SJSA1 (cell line): ENCODE measurements at places on chromosomes 1 and 21. TPM values are rescaled to one million over a fixed set of nuclear protein-coding genes. Genes with fewer than 3 reads are reported as not detected.

SLFNL1 gene
- total RNA-seq = 0.03 TPM in 1 of 2 replicates, not detected in the other

GRCh38 chr1:230713915-230714764, at the start of gene AGT:
TSS of gene AGT (minus strand) at chr1:230714122. CDS start at chr1:230710823, 3,299 bp downstream.
- no peak for DNase-seq

- no peak for DNase-seq
These were observed 307.1 kb downstream of the AMY1C start for GRCh38 chr1:104056786-104057185.

AMY1C gene
- total RNA-seq = not detected in 2 replicates

BRINP2 gene
- not detected in 2 replicates for total RNA-seq

MAP10 gene
- total RNA-seq = not detected in 2 replicates

- DNase-seq = no peak
These were observed 56.3 kb downstream of the INAVA start for GRCh38 chr1:200951016-200951415.

FCN3 gene
- not detected in 2 replicates for total RNA-seq

DNA sequence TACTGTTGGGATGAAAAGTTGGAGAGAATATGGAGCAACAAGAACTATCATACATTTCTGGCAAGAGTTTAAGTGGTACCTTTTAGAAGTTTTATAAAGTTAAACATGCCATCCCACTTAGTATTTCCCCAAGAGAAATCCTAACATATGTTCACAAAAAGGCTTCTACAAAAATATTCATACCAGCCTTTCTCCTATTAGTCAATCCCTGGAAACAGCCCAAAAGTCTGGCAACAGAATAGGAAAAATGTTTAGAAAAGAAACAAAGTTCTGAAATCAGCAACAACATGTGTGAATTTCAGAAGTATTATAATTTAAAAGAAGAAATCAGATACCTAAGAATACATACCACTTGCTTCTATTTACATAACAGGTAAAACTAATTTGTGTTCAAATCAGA, 271.0 kb downstream of the DSCAM start:
- DNase-seq = no peak

MATN1 gene
- 0.26 TPM in 1 of 2 replicates, not detected in the other for total RNA-seq

GRIK1 gene
- total RNA-seq = not detected in 2 replicates

HSF2BP gene
- 1.6 and 2.8 TPM in 2 replicates for total RNA-seq

DNA sequence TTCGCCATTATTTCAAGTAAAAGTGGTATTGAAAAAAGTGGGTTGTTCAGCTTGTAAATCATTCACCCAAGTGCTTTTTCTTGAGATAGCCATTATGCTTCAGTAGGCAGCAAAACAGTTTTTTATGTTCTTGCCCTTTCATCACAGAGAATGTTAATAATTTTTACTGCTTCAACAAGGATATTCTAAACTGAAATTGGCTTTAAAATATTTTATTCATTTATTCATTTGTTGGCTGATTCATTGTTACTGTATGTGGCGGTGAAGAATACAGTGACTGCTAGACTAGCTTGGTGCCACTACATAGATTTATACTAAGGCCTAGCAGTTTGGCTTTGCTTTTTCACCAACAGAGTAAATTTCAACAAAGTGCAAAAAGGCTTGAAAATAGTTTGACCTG, 121.5 kb downstream of the OLFML2B start:
- DNase-seq = no peak

DNA sequence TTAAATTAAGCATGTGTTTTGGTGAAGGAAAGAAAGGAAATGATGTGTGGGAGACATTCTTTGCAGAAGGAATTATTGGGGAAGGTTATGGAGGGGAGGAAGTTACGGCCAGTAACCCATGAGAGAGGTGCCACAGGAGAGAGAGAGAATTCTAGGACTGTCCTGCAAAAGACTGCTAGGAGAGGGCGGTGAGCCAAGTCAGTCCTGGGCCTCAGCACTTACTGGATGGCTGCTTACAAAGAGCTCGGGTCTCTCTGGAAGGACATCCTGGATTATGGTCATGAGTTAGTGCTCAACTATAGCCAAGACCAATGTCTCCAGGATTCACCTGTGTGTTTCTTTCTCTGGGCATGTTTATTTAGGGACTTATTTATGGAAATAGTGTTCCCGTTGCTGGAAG, 74.4 kb upstream of the HSD17B7 start:
- DNase-seq = no peak

DNA sequence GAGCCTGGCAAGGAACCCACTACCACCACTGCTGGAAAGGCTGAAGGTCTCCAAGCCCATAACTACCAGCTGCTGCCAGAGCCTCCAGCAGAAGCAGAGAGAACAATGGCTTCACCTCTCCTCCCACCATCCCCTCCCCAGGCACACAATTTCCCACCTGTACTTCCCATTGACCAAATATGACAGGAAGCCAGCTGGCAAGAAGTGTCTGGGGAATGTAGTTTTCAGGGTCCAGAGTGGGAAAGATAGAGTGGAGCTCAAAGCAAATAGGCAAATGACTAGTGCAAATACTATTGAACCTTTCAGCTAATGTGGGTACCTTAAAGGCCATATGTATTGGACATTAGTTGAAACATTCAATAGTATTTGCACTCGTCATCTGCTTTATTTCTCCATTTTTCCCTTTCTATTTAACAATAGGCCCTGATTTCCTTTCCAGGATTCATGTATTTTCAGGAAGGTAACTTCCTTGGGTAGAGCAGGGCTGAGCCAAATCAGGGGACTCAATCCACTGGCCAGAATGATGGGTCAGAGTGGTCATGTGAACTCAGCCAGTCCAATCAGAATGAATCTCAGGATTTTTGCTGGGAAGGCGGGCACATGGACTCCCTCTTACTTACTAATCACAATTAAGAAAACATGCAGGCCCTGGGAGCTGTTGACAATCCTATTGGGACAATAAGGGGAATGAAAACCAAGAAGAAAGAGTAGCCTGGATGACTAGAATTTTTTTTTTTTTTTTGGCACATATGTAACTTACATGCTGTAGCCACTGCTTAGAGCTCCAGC, 12.1 kb upstream of the NFYC start:
- DNase-seq = no peak

GRCh38 chr21:36696390-36697059, 2.4 kb upstream of the SIM2 start:
- DNase-seq = no peak

NR1I3 gene
- total RNA-seq = not detected in 2 replicates

GRCh38 chr1:42259739-42260064, 75.3 kb downstream of the FOXJ3 start:
- DNase-seq = no peak

TOMM20 gene
- 65.5 and 78.0 TPM in 2 replicates for total RNA-seq

DNA sequence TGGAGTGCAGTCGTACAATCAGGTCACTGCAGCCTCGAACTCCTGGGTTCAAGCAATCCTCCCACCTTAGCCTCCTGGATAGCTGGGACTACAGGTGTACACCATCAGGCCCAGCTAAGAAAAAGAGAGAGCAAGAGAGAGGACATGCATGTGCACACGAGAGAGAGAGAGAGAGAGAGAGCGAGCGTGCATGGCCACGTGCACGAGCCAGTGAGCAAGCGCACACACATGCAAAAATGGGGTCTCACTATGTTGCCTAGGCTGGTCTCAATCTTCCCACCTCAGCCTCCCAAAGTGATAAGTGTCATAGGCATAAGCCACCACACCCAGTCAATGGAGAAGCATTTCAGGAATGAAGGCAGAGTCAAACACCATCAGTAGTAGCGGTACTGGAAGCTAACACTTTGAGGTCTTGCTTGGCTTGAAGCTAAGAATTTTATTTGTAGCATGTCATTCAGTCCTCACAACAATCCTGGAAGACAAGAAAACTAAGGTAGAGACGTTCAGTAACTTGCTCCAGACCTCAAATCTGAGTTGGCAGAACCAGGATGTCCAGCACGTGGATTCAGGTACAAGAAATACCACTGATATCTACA, 14.5 kb downstream of the GNB1 start:
- no peak for DNase-seq

DNA sequence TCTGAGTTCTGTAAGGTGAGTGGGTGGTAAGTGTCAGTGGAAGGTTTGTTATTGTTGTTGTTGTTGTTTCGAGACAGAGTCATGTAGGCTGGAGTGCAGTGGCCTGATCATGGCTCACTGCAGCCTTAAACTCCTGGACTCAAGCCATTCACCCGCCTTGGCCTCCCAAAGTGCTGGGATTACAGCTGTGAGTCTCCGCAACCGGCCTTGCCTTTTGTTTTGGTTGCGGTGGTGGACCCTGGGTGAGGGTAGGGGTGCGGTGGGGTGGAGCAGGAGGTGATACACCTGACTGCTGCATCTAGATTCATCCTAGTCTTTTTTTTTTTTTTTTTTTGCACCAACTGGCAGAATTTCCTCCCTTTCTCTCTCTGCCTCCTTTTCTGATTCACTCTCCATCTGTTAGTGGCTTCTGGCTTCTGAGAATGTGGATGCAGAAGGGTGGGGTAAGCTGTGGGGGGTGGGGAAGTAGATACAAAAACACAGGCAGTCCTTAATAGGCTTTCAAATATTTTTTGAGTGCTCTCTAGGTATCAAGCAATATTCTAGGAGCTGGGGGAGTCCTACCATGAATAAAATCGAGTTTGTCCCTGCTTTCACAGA, 4.6 kb upstream of the GMEB1 start:
- no peak for DNase-seq

GRCh38 chr1:243732637-243733036, 117.4 kb downstream of the AKT3 start:
- no peak for DNase-seq

TTC39A gene
- 3.2 TPM in 1 of 2 replicates, not detected in the other for total RNA-seq

CDK11B gene
- total RNA-seq = 14.8 and 23.8 TPM in 2 replicates

GRCh38 chr1:45615885-45616284, 8.0 kb downstream of the CCDC17 start:
- DNase-seq = no peak

- no peak for DNase-seq
These were observed 363.0 kb upstream of the DUSP10 start for GRCh38 chr1:222104694-222105392.

DNA sequence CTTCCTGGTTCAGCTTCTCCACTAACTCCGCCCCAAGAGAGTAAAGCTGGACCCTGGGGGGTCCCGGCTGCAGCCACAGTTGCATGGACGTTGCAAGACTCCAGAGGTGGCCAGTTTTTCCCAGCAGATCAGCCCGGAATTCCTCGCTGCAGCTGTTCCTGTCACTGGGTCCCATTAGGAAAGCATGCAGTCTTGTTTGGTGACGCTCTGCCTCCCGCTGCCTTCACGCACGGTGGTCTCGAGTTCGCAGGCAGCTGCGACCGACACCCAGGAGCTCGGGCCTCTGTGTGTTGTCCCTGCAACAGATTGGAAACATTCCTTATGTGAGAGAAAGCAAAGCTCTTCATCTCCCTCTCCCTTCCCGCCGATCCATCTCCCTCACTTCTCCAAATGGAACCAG, 162.8 kb downstream of the PRDM16 start:
- no peak for DNase-seq

GRCh38 chr1:75136921-75137641, 2.9 kb downstream of the LHX8 start:
- DNase-seq = peak; percentile 77

RAB25 gene
- not detected in 2 replicates for total RNA-seq

DNA sequence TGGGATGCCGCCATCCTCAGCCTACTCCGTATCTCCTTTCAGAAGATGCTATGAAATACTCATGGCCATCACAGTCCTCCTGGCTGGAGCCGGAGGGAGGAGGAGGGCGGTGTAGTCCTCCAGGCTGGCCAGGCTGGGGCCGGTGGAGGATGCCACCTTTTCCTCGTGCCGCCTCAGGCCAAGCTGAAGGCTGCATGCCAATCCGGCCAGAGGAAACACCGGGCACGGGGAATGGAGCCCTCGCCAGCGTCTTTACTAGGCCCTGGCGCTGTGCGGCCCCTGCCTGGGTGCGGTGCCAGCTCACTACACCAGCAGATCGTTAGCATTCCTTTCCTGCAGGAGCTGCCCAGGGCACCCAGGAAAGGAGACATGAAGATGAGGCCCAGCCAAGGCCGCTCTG, 70.1 kb downstream of the CASZ1 start:
- DNase-seq = no peak

ZMPSTE24 gene
- 91.8 and 112 TPM in 2 replicates for total RNA-seq

DNA sequence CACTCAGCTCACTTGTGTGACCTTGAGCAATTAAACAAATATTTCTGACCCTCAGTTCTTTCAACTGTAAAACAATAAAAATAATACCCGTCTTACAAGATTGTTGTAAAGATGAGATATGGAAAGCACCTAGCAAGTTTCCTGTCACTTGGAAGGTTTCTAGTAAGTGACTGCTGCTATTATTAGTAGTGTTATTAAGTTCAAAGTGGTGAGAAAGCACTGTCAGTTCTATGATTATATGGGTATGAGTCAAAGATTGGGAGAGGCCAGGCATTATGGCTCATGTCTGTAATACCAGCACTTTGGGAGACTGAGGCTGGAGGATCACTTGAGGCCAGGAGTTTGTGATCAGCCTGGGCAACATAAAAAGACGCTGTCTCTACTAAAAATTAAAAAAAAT, 145.4 kb downstream of the C1orf21 start:
- DNase-seq = no peak

- no peak for DNase-seq
These were observed 334.6 kb downstream of the RGS7 start for GRCh38 chr1:241022366-241022765.

GRCh38 chr1:101290119-101290921, 53.5 kb downstream of the S1PR1 start:
- DNase-seq = no peak

GRCh38 chr1:201330541-201330940, 46.9 kb downstream of the TNNT2 start:
- DNase-seq = no peak

HSPG2 gene
- 45.2 and 62.3 TPM in 2 replicates for total RNA-seq

DNA sequence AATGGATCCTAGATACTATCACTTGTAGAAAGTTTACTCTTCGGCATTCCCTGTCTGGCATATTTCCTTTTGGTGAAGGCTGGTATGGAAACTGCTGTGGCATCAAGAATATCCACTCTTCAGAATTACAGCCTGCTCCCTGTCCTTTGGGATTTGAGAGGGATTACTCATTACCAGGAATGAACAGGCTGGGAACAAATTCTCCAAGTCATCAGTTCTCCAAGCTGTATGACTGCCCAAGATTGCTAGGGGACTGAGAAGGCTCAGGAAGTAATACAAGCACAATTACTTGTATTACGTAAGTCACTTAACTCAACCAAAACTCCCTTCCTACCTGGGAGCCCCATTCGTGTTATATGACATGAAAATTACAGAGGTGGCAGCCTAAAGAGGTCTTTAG, 49.6 kb downstream of the CD58 start:
- no peak for DNase-seq

SLC16A4 gene
- total RNA-seq = 7.0 and 17.4 TPM in 2 replicates

PUM1 gene
- total RNA-seq = 23.0 and 36.6 TPM in 2 replicates

GRCh38 chr21:25636727-25637126, 2.3 kb upstream of the JAM2 start:
- DNase-seq = no peak

DNA sequence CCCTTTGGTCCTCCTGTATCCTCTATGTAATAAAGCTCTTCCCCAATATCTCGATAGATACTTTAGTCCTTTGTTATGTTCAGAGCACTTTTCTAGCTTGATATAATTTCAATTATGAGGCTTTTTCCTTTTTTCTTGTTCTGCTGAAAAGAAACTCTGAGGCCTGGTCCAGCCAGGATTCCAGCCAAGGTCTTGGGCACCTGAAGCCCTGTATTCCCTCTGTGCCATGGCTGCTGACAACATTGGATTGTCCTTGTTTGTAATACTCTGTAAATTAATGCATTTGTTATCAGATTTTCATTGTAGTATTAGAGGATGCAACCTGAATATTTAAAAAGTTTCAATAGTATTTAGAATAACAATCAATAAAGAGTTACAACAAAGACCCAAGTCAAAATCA, 67.9 kb upstream of the ADAMTS5 start:
- no peak for DNase-seq
